ENCODE measurements at places on chromosomes 7 and 10. TPM values are rescaled to one million over a fixed set of nuclear protein-coding genes. Genes with fewer than 3 reads are reported as not detected.
A peak's percentile ranks its signal among the peaks of the same experiment; 100 is the strongest.

The EFCAB10 gene
- total RNA-seq = 3.2 TPM

The SPDYE11 gene
- total RNA-seq = not detected

The ITGA8 gene
- not detected for total RNA-seq

The NOS3 gene
- 6.6 TPM for total RNA-seq

The HMX3 gene
- not detected for total RNA-seq

The ATRNL1 gene
- 28.7 TPM for total RNA-seq

The ALDH18A1 gene
- total RNA-seq = 105 TPM

The COL13A1 gene
- 4.2 TPM for total RNA-seq

The CALHM2 gene
- total RNA-seq = 2.4 TPM

The SLC13A4 gene
- 1.6 TPM for total RNA-seq

The ATP5F1C gene
- total RNA-seq = 270 TPM

The NPC1L1 gene
- total RNA-seq = 0.16 TPM

The RINT1 gene
- total RNA-seq = 20.3 TPM

DNA sequence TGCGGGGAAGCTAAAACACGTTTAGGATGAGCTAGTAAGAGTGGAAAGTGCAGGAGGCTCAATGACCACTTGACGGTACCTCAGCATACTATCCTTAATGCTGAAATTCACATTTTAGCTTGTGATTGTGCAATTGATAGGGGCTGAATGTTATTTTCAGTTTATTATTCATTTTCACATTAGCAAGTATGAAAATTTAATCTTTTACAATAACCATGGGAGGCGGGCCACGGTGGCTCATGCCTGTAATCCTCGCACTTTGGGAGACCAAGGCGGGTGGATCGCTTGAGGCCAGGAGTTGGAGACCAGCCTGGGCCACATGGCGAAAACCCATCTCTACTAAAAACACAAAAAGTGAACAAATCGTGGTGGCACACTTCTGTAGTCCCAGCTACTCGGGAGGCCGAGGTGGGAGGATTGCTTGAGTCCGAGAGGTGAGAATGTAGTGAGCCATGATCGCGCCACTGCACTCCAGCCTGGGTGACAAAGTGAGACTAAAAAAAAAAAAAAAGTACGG, 22.0 kb upstream of the ANLN start:
- no peak for DNase-seq

DNA sequence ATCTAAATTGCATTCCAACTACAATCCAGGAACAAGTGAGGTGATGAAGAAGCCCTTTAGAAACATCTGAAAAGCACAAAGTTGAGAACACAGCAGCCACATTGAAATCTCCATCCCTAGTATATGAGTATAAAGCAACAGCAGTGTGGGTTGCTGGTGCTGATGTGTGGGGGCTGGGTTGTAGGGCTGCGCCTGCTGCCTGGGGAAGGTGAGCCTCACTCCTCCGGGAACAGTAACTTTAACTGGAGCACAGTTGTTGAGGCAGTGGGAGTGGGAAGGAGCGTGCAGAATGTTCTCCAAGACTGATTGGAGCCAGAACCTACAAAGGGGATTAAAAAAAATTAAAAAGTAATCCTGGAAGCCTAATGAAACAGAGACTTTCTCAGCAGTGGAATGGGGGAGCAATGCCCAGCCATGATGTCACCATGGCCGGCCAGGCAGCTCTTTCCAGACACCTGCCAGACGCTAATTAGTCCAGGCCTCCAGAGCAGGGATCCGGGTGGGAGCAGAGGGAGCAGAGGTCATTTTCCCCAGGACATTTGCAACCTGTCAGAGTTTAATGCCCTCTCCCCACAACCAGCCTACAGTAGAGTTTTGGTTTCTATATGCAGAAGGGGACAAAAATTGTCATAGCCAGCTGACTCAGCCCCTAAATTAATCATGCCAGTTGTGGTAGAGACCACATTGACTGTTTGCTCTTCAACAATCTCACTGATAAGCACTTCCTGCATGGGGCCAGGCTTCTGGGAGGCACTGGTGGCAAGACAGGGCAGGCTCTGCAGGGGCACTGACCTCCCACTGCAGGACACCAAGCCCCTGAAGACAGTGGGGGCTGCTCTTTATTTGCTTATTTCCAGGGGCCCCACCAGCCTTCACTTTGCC, 133.0 kb upstream of the ZNF32 start:
- DNase-seq = no peak

DNA sequence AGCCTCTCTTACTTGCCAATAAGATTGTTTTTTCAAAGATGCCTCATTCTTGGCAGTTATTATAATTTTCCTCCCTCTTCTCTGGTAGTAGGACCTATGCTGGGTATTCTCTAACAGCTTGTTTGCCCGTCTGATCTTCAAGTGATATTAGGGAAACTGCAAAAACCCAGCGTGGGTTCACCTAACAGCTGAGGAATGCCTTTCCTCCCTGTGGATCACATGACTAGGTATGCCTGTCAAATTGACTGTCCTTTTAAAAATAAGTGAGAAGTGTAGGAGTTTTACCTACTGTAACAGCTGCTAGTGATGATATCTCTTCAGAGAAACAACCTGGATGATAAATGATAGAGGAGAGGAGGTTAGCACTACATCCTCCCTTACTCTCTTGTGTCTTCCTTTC, 22.0 kb downstream of the HECTD2 start:
- DNase-seq = no peak

GRCh38 chr7:45684910-45685618, 110.9 kb downstream of the ADCY1 start:
- peak; percentile 2 for DNase-seq

DNA sequence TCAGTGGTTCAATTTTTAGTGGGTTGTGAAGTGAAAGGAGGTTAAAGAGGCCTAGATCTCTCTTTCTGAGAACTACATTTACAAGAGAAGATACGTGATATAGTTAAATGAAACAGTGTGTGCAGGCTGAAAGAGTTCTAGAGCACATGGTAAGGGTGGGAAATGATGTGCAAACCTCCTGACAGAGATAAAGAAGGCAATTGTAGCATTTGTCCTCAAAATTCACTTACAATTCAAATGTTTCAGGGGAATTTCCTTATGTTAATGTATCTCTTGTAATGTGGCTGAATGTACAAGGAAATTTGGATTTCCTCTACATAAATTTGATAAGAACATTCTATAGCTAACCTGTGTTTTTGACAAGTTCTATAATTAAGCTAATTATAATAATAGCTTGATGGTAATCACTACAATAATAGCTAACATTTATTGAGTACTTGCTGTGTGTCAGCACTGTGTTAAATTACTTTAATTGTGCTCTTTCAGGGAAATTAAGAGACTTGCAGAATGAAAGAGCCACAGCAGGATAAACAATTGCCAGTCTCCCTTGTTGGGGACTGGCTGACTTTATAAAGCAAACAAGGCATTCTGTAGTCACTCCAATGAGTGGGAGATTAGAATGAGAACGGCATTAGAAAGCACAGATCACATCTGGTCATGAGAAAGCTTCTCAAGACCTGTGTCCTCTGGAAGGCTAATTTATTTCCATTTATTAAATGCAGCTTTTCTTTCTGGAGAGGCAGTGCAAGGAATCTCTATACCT, 139.7 kb upstream of the TMEM72 start:
- no peak for DNase-seq

GRCh38 chr7:106773721-106774120, 91.4 kb upstream of the PIK3CG start:
- DNase-seq = no peak

- no peak for DNase-seq
Observed at GRCh38 chr10:20105236-20105635, 289.0 kb downstream of the PLXDC2 start.

GRCh38 chr7:71761336-71761735, 629.4 kb downstream of the GALNT17 start:
- no peak for DNase-seq

- no peak for DNase-seq
Observed at GRCh38 chr7:67438198-67438882, 441.7 kb downstream of the TYW1 start.

DNA sequence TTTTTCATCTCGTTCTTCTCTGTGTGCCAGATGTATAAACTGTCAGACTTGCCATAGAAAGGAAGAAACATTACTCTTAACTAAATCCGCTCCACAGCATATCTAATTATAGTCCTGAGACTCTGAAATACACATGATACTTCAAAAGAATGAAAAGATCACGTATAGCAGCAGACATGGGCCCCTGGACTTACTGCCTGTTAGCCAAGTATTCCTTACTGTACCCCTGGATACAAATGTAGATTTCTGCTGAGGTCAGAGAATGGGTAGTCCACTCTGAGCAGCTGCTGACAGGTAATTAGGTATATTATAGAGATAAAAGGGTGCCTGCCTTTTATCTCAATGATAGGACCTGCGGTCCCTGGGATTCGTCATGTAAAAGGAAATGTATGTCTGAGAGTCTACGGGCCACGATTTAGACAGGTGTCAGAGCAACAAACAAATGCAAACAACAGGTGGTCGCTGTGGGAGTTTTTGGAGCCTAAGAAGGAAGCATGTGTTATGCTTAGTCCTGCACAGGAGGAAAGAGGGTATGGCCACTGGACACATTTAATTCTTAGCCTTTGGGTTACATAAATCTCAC, 69.4 kb downstream of the VOPP1 start:
- no peak for DNase-seq

DNA sequence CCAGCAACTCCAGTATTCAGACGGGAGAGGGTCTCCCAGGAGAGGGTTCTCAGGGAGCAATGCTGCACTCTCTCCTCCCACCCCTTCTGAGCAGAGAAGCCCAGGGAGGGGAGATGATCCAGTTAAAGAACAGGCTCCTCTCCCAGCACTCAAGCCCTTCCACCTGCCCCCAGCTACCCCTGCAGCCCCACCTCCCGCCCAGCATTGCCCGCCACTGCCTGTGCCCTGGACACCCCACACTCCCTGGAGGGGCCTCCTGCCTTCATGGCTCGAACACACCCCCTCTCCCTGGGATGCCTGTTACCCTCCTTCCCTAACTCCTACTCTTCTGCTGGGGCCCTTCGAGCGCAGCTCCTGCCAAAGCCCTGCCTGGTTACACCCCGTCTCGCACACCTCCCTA, 66.8 kb downstream of the ELFN1 start:
- no peak for DNase-seq

DNA sequence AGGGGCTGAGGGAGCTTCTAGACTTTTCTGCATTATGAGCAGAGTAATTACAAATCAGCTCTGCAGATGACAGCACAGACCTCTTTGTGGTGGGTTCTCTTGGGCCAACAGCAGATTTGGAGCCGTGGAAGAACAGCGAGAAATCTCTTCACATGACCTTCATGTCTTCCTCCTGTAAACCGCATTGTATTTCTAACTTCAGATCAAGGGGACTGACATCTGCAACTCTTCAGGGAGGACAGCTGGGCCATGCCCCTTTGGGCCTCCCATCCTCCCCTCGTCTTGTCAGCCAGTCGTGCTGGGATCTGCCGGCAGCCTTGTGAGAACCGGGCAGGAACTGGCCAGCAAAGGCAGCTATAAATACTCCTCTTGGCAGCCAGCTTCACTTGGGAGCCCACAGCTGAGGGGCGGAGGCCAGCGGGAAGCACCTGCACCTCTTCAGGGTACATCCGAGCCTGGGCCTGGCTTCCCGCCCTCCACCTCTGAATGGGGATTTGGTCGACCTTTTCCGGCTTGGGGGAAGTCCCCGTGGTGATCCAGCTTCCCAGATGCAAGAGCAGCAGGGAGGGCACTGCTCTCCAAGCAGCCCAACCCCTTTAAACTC, 54.7 kb downstream of the STEAP1B start:
- peak; percentile 52 for DNase-seq

- peak; percentile 40 for DNase-seq
Observed at GRCh38 chr10:24723788-24724380, at the start of gene ARHGAP21. Gene ARHGAP21 (minus strand): TSS chr10:24723887. CDS start chr10:24721899, 1,988 bp downstream.

- DNase-seq = no peak
Observed at GRCh38 chr7:54253036-54253373, 289.2 kb upstream of the VSTM2A start.

GRCh38 chr10:119867317-119867716, 5.3 kb downstream of the MCMBP start:
- DNase-seq = no peak

GRCh38 chr7:46320956-46321355, 399.9 kb upstream of the IGFBP3 start:
- no peak for DNase-seq

- no peak for DNase-seq
Observed at GRCh38 chr10:124306922-124307371, 111.8 kb downstream of the OAT start.

DNA sequence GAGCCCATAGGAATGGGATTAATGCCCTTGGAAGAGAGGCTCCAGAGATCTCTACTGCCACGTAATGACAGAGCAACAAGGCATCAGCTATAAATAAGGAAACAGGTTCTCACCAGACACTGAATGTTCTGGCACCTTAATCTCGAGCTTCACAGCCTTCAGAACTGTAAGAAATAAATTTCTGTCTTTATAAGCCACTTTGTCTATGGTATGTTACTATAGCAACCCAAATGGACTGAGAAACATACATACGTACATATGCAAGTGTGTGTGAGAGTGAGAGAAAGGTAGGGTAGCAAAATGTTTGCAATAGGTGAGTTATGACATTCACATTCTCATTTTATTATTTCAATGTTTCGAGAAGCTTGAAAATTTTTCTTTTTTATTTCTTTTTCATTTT, 22.1 kb upstream of the HTR5A start:
- DNase-seq = no peak

DNA sequence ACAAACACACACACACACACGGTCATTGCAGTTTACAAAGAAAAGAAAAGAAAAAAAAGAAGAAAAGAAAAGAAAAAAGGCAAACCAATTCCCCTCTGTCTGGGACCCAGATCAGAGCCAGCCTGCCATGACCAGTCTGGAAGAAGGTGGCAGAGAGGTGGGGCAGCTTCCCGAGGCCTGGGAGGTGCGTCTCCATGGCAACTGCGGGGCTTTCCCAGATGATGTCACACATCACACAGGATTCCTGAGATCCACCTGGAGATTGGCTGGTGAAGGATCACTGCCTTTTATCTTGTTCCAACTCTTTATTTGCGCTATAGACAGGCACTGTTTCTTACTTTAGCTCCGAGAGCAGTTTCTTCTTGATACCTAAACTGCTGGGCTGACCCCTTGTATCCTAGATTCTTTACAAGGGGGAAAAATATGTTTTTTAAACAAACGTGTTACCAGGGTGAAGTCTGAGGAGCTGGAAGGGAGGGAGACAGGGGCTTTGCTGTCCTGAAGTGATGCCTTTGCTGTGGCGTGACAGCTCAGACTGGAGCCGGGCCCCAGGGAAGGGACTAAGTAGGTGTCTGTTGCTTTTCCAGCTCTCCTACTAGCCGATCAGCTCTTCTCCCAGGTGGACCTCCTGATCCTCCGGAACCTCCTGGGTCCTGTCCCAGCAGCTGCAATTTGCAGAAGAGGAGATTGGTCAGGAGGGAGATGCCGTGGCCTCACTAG, 298.5 kb downstream of the KLF6 start:
- peak; percentile 83 for DNase-seq

- no peak for DNase-seq
Observed at GRCh38 chr7:24501009-24501408, 72.2 kb upstream of the PALS2 start.

DNA sequence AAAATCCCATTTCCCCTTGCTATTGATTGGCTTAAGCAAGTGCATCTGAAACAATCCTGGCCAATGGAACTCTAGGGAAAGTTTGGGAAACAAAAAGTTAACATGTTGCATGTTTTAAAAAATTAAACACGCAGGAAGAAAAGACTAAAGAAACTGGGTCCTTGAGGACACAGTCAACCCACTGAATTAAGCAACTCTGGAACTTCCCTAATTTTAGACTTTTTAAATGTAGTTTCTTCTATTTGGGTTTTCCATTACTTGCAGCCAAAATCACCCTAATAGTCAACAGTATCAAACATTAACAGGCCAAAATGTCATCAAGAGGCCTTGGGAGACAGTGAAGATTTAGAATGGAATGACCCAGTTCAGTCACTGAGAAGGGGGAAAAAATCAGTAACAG, 40.6 kb downstream of the OSBPL3 start:
- no peak for DNase-seq

- no peak for DNase-seq
Observed at GRCh38 chr10:1620803-1621202, 116.5 kb downstream of the ADARB2 start.
